Retinal pigment epithelial cell (primary cell): ENCODE measurements at places on chromosomes 6 and 20.
A peak's percentile ranks its signal among the peaks of the same experiment; 100 is the strongest.

DNA sequence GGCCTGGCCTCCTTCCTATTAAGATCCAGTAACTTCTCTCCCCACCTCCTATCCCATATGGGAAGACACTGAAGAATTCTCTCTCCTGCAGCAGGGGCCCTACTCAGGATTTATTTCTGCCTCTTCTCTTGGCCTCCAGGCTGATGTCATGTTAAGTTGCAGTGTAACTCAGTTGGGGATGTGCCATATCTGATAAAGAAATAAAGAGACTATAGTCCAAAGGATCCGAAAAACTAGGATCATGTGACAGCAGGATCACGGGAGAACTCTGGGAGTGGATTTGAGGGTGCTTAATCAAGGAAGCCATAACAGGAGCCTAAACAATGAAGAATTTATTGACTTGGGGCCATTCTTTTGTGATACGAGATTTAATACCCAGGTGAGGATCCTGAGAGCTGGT lies 38.5 kb upstream of the TGM6 start:
- DNase-seq = no peak

DNA sequence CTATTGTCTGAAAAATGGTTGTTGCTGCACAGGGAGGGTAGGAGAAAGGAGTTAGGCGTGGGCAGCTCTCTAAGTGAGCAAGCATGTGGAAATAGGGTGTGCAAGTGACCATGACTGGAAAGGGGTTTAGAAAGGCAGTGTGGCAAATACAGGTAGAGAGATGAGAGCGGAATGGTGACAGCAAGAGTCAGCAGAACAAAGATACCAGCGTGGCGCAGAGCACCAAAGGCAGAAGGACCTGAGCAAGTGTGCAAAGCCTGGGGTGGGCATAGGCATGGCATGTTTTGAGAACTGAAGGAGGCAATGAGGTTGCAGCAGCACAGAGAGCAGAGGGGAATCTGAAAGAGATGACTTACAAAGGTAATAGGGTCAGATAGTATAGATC lies 17.0 kb downstream of the RNF217 start:
- DNase-seq = no peak

GRCh38 chr20:34571753-34572152 lies 13.2 kb downstream of the MAP1LC3A start:
- DNase-seq = no peak

DNA sequence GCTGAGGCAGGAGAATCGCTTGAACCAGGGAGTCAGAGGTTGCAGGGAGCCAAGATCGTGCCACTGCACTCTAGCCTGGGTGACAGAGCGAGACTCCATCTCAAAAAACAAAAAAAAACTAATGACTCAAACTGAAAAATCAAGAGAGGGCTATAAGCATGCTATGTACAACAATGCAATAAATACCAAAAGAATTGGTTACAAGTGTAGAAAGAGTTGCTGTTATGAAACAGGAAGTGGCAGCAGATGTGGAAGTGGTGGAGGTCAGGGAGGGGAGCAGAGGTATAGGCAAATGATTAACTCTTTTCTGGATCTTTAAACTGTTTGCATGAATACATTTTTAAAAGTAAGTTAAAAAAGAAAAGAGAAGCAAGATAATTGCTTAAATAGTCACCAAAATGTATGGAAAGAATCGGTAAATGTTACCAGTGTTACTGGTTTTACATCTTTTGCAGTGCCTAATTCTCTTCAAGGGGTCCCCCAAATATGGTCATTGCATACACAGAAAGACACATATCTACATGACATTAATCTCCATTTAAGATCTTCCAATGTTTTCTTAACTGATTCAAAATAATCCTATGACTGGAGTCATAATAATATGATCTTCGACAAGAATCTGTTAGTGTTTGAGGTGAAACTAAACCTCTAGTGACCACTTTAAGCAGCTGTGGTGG lies 15.0 kb downstream of the CALHM6 start:
- no peak for DNase-seq

DNA sequence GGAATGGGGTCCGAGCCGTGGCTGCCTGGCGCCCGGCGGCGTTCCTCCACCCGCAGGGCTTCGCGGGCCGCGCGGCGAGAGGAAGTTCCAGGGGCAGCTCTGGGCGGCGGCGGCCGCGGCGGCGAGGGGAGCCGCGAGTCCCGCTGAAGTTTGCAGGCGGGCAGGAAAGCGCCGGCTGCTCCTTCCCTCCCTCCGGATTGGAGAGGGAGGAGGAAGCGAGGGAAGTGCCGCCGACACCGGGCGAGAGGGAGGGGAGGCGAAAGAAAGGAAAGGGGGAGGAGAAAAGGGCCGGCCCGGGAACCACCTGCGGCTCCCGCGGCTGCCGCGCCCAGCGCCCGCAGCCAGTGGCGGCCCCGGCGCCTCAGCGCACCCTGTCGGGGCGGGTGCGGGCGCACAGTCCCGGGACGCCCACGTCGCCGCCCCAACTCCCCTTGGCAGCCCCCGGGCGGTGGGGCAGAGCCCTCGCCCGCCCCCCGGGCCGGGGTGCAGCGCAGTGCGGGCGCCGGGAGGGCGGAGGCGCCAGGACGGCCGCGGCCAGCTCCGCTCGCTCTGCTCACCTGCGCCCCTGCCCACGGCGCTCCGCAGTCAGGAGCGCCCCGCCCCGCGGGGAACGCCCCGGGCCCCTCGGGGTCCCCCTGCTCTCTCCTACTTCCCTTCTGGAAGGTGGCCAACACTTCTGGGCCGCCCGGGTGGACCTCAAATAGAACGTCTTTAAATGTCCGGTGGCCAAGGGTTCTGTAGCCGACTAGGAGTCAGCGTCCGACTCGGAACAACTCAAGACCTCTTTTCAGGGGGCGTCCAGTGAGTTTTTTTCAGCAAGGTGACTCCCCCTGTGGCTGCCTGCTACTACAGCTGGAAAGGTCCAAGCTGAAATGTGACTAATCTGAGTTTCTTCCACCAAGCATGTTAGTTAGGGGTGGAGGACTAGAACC lies 80.3 kb upstream of the CCDC28A start:
- peak; percentile 21 for DNase-seq

DNA sequence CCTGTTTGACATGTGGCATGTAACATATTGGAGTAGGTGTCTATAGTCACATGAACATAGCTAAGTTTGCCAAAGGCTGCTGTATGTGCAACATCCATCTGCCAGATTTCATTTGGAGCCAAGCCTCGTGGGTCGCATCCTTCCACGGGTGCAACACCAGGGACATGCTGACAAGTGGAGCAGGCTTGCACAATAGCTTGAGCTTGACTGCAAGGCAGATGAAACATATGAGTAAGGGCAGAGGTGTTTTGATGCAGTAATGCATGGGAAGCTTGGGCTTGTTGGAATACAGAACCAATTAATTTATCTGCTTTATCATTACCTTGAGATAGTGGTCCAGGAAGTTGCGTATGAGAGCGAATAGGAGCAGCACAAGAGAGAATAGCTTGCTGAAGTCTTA lies 74.1 kb upstream of the BTN3A2 start:
- DNase-seq = no peak

GRCh38 chr20:17629678-17630089 lies 52.4 kb downstream of the RRBP1 start:
- DNase-seq = no peak

DNA sequence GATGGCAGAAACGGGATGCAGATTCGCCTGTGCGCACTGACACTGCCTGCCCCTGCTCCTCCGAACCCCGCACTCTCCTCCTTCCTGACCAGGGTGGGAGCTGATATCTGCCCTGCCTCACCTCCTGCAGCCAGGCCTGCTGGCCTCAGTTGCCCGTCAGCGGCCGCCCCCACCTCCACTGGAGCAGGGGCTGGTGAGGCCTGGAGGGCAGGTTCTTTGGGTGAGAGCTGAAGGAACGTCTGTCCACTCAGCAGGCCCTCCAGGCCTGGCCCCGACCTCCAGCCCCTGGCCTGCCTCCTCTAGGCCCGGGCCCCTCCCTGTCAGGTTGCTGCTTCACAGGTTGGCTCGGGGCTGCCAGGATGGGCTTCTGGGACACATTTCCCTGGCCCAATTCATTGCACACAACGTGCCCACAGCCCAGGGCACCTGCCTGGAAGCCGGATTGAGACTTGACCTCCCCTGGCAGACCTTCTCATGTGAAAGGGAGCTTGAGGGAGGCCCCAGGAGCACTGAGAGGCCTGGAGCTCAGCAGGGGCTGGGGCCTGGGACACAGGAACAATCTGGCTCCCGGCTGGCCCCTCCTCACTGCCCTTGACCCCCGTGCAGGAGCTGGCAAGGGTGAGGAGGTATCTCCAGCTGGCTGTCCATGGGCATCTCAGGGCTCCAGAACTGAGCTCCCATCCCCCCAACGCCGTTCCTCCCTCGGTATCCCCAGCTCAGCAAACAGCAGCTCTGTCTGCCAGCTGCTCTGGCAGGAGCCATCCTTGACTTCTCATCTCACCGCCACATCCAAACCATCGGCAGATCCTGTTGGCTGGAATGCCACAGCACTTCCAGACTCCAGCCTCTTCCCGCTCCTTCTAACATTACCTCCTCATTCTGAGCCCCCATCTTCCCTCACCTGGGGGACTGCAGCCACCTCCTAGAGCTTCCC lies 39.5 kb downstream of the SPDEF start:
- no peak for DNase-seq

DNA sequence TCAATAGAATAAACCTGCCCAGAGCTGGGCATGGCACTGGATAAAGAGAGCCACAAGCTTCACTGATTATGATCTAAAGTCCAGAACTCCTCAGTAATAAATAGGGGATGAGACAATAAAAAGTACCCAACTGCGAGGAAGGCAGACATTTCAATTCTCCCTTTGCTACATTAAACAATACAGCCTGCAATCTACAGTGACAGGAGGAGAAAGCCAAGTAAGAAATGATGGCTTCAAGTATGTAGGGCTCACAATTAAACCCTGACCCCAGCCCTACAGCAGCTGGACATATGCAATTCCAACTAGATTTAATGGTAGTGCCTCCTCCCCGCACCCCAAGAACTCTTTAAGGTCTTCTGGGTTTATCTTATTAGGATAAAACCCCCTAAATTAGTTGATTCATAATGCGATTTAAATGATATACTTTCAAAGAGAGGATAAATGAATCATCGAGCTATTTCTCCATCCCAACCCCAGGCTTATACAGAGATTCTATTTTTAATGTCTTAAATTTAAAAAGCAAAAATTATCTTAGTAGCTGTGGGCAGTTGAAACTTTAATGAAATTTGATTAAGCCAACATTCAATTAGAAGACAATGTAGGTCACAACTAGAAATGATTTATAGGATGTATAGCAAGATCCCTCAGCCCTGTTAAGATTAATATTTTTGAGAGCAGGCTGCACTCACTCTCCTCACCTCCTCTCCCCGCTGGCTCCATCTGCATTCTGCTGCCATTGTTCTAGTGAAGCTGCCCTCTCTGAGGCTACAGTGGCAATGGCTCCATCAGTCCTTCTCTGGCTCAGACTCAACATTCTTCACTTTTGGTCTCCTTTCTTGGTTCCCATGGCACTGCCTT lies 57.1 kb downstream of the OGFRL1 start:
- no peak for DNase-seq

- no peak for DNase-seq
These were observed 21.2 kb downstream of the SNRPB start for GRCh38 chr20:2449386-2449785.

DNA sequence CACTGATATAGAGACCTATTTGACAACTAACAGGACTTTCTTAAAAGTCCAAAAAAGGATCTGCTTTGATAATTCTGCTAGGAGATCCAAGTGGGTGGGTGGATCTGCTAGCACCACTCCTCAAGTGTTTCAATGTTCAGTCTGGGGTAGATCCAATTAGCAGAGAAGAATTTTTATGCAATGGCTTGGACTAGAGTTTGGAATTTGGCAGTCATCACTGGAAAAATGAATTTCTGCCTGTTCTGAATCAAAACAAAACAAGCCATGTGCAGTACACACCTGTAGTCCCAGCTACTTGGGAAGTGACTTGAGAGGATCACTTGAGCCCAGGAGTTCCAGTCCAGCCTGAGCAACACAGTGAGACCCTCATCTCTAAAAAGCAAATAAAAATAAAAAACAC lies 12.6 kb upstream of the GNMT start:
- no peak for DNase-seq

DNA sequence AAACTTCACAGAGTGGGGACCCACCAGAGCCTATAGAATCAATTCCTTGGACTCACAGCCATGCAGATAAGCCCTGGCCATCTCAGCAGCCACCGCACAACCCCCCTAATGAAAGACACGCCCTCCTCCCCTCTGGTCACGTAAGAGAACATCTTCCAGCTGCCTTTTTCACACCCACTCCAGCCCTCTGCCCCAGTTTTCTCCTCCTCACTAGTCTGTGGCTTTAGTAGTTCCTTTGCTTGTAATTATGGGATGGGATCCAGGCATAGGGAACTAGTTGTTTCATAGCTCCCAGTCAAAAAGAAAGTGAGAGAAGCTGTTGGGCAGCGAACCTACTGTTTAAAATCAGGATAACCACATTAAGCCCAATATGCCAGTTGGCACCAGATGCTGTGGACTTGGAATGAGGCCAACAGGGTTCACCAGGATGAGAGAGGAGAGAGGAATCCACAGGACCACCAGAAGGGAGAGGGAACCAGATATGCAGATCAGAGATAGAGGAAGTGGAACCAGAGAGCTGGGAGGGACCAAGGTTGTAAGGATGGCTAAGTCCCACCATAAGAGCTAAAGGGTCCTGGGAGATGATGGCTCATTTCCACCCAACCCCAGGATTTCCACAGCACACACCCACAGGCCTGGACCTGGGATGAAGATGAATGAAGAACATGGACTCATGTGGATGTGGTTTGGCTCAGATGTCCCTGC lies 9.0 kb upstream of the BTN3A1 start:
- no peak for DNase-seq

GRCh38 chr6:138203315-138203714 lies 15.0 kb downstream of the PBOV1 start:
- no peak for DNase-seq

GRCh38 chr20:25738198-25738597 lies 41.5 kb upstream of the ZNF337 start:
- no peak for DNase-seq
